Breast epithelium (tissue), 4 donors: ENCODE measurements at places on chromosomes 3 and 15. TPM values are rescaled to one million over a fixed set of nuclear protein-coding genes. Genes with fewer than 3 reads are reported as not detected.

Gene AHSG
- total RNA-seq: not detected

Gene CERS3
- total RNA-seq: 3.7 TPM

- H3K36me3 ChIP-seq: no peaks in the 10 kb centered on the region
- no peaks in the 10 kb centered on the region for H3K27me3 ChIP-seq
- no peak for DNase-seq
- no peak overlapping the region for H3K4me3 ChIP-seq
Measured at GRCh38 chr3:85051786-85052185, 93.0 kb downstream of the CADM2 start.

- H3K36me3 ChIP-seq: no peaks in the 10 kb centered on the region
- no peaks in the 10 kb centered on the region for H3K27me3 ChIP-seq
- no peak for DNase-seq
- H3K4me1 ChIP-seq: peaks cover 7% of the 10 kb centered on the region
- peak overlapping the region; percentile 84 for H3K27ac ChIP-seq
- H3K4me3 ChIP-seq: peak overlapping the region; percentile 12
Measured at GRCh38 chr3:141455603-141456300, 31.1 kb upstream of the RASA2 start.

GRCh38 chr3:1087066-1087560 lies 5.7 kb upstream of the CNTN6 start:
- peak; percentile 53 for DNase-seq
- H3K27ac ChIP-seq: no peak overlapping the region
- no peaks in the 10 kb centered on the region for H3K27me3 ChIP-seq
- H3K36me3 ChIP-seq: no peaks in the 10 kb centered on the region
- H3K4me3 ChIP-seq: no peak overlapping the region

DNA sequence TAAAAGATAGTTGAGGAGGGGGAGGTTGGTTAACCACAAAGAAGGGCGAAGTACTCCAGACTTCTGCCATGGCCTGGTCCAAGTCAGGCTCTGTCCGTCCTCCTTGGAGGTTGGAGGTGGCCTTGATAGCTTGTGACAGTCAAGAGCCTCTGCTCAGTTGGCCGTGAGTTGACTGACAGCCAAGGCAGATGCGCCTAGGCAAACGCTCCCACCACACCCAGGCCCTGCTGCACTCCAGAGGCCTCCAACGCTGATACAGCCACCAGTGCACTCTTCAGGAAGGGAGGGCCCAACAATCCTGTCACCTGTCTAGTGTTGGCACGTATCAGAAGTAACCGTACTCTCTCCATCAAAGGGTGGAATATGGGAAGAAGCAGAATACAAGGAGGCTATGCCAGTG lies 9.3 kb downstream of the RBPMS2 start:
- no peak overlapping the region for H3K27ac ChIP-seq
- DNase-seq: no peak
- H3K36me3 ChIP-seq: no peaks in the 10 kb centered on the region
- no peak overlapping the region for H3K4me3 ChIP-seq
- no peaks in the 10 kb centered on the region for H3K4me1 ChIP-seq
- H3K27me3 ChIP-seq: no peaks in the 10 kb centered on the region
